ENCODE measurements at places on chromosomes 4 and X.

- DNase-seq, result no peak
These were observed 9.8 kb downstream of the NKX3-2 start for GRCh38 chr4:13534344-13535063.

- DNase-seq, result no peak
These were observed 78.8 kb upstream of the BCOR start for GRCh38 chrX:40176351-40177116.

DNA sequence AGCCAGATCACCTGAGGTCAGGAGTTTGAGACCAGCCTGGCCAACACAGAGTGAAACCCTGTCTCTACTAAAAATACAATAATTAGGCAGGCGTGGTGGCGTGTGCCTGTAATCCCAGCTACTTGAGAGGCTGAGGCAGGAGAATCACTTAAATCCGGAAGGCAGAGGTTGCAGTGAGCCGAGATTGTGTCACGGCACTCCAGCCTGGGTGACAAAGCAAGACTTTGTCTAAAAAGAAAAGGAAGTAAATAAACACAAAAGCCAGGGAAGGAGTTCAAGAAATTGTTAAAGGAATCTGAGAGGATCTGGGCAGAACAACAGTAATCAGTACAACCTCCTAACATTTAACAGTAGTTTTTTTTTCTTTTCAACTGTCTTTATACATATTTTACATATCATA lies 48.7 kb upstream of the ARHGEF6 start:
- DNase-seq, result no peak

- no peak for DNase-seq
These were observed 10.5 kb upstream of the EIF4E start for GRCh38 chr4:98939438-98939837.

GRCh38 chr4:184587221-184587620 lies 62.0 kb downstream of the CASP3 start:
- DNase-seq, result no peak

DNA sequence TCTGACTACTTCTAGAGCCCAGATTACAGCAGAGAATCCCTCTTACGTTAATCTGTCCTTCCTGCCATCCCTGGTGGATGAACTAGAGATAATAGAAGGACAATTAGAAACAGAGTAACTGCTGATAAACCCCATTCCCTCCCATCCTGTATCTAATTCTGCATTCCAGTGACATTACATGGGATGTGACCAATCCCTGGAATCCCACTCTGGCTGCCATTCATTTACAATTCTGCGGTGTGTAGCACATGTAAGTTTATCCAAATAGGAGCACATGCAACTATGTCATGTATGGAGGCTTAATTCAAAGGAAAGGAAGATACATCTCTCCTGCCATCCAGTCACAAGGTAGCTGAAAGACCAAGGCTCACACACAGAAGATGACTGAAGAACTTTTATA lies 339.5 kb downstream of the GPAT3 start:
- no peak for DNase-seq

GRCh38 chrX:17075004-17075403 lies 128.5 kb downstream of the REPS2 start:
- no peak for DNase-seq

GRCh38 chr4:95541889-95542607 lies 6.7 kb downstream of the UNC5C start:
- no peak for DNase-seq

DNA sequence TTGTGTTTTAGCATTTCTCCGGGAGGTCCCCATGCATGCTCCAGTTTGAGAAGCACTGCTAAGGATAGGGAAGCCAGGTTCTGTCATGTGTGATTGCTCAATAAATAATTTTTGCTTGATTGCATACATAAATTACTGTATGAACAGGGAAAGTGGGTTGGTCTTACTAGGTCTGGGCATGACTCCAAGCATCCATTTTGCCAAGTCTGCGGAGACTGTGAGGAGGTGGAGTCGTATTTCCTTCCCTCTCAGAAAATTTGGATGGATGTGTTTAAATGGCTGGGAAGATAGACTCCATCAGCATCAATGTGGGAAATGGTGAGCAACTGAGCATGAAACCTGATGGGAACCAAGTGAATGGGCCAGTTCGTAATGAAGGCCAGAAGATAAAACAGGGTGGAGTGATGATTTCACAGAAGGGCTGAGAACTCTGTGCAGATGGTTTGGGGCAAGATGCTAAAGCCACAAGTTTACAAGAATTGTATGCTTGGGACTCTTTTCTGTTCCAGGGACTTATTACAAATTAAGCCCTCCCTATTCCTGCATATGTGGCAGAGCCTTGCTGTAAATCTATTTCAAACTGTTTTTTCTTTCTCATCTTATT lies 84.1 kb downstream of the NHS start:
- DNase-seq, result peak; percentile 88

- DNase-seq, result no peak
These were observed at the start of gene LEF1 for GRCh38 chr4:108168671-108169523. TSS of gene LEF1 (minus strand) at chr4:108168932. CDS start at chr4:108167767, 1,165 bp downstream.

GRCh38 chr4:6914448-6914847 lies 4.8 kb downstream of the TBC1D14 start:
- no peak for DNase-seq

GRCh38 chr4:100075056-100075455 lies 115.2 kb downstream of the DDIT4L start:
- no peak for DNase-seq

DNA sequence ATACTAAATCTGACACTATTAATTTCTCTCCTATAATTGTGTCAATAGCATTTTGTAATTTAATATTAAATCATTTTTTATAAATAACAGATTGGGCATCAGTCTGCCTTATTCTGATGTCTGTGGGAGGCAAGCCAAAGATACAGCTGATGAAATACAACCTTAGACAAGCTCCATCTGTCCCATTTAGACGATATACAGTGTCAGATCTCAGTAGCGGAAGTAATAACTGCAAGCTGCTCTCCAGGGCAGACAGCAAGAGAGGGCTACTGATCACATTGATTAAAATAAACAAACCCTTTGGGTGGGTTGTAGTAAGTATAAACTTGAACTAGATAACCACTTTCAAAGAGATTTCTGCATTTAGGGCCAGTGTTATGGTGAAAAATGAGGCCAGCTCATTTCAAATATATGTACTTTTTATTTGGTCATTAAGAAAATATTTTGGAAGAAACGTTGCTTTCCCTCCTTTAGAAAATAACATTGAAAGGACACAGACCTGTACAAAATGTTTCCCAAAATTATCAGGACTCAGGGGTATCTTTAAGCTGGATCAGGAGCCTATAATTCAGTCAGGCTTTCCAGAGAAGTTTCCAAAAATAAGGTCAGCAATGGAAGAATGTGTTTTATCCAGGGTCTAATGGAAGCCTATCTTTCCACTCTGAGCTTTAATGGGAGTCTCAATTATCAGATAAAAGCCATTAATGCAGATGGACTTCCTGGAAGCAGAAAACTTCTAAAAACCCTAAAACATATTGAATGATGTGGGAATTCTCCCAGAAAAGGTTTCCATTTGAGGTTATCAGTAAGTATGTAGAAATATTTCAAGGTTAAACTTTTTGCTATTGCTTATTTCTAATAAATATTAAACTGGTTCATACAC lies 1028.8 kb upstream of the IGFBP7 start:
- no peak for DNase-seq

DNA sequence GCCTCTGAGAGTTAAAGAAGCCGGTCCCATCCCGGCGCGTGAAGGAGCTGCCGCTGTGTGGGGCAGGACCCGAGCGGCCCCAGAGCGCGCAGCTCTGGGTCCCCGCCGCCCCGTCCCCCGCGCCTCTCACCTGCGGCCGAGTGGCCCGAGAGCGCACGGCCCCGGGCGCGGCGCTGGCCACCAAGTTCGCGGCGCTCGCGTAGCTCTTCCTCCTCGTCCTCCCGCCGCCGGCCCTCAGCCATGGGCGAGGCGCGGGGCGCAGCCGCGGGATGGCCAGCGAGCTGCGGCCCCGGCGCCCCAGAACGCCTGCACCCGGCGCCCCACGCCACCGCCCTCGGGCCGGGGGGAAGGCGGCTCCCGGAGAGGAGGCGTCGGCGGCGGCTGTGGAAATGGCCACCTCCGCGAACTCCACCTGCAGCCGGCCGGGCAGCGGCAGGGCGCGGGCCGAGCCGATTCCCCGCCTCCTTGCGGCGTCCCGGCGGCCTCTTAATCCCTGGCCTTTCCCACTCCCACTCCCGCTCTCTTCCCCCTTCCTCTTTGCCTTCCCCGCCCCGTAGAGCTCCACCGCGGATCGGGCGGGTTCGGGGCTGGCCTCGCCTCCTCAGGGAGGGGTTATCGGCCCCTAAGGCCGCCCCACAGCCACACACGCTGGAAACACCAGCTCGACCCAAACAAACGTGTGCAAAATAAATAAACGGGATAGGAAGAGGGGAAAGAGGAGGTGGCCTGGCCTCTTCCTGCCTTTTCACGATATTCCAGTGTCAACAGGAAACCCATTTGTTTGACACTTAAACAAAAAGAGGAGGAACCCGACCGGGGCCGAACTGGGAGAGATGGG lies at the start of gene SH3D19:
SH3D19 (minus strand) TSS at position 495 of the 838 bp plus-strand sequence; CDS start at position 242, 253 bp downstream.
- peak; percentile 20 for DNase-seq

- no peak for DNase-seq
These were observed 759.9 kb downstream of the PDHA2 start for GRCh38 chr4:96599752-96600151.

DNA sequence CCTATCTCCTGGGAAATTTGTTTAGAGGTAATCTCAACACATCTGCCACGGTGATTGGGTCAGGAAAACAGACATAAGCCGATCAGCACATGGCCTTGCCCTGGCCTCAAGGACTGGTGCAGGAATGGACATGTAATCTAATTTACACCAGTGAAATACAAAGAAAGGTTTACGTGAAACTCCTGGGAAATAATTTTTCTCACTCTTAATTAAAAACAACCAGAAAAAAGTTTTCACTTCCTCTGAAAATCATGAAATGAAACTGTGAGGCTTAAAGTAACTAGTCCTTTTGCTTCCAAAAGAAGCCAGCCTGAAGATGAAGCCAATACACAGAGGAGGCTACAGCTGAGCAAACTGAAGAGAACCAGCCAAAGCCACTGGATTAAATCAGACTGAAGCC lies 154.1 kb upstream of the FAM241A start:
- no peak for DNase-seq

DNA sequence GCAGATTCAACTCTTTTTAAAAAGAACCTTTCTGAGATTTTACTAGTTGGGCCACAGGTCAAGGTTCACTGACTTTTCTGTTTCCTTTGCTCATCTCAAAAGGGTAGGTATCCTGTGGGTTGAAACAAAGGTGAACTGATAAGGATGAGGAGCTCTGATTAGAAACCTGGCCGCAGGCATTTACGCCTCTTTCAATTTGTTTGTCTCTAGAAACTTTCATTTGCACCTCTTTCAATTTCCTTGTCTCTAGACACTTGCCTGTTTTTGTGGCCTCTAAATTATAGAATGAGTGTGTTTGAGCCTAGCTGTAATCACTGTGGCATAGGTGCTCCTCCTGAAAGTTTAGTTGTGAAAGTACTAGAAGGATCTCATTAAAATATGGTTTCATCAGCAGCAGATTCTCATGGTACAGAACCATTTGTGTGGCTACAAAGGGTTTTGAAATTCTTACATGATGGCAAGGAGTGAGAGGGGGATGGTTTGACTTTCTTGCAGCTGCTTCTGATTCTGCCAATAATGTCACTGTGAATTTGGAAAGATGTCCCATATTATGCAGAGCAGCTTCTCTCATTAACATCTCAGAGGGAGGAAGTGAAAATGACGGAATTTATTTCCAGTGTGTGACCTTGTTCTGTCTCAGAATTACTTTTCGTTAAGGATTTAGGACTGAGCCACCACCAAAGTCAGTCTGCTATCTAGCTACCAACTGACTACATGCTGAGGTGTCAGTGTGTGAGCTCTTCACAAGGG lies 142.2 kb downstream of the SH2D1A start:
- DNase-seq, result no peak

- DNase-seq, result no peak
These were observed 2.7 kb downstream of the FOXO4 start for GRCh38 chrX:71098302-71098701.

DNA sequence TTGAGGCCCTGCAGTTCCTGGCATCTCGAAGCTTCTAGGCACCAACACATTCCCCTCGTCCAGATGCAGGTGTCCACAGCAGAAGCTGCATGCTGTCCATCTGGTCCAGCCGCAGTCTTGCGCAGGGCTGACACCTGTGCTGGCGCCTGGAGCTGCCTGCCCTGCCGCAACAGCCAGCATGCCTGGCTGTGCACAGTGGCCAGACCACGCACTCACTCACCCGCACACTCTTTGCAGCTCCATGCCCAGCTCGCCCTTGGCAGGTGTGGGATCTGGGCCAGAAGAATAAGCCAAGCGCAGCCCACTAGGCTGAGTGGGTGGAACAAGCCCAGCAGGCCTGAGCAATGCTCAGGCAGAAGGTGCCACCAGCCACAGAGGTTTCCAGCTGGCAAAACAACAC lies 125.6 kb downstream of the PARM1 start:
- DNase-seq, result no peak

- no peak for DNase-seq
These were observed 54.5 kb downstream of the CCSER1 start for GRCh38 chr4:90181644-90182043.

- no peak for DNase-seq
These were observed 4.8 kb upstream of the TMPRSS11B start for GRCh38 chr4:68250151-68250930.

DNA sequence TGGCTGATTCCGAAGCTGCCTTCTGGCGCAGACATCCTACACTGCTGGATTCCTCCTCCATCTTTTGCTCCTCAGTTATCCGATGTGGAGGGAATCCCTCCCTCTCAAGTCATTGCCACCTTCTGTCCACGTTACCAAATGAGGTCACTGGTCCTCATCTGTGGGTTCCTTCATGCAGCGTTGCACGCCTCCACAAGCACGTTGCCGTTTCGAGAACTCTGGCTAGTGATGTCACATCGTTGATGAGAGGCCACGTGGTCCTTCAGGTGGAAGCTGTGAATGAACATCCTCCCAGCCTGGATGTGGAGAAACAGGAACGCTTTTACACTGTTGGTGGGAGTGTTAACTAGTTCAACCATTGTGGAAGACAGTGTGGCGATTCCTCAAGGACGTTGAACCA lies 323.2 kb downstream of the DHRSX start:
- no peak for DNase-seq

- DNase-seq, result no peak
These were observed 859 bp downstream of the SMARCA1 start for GRCh38 chrX:129522184-129523078.

DNA sequence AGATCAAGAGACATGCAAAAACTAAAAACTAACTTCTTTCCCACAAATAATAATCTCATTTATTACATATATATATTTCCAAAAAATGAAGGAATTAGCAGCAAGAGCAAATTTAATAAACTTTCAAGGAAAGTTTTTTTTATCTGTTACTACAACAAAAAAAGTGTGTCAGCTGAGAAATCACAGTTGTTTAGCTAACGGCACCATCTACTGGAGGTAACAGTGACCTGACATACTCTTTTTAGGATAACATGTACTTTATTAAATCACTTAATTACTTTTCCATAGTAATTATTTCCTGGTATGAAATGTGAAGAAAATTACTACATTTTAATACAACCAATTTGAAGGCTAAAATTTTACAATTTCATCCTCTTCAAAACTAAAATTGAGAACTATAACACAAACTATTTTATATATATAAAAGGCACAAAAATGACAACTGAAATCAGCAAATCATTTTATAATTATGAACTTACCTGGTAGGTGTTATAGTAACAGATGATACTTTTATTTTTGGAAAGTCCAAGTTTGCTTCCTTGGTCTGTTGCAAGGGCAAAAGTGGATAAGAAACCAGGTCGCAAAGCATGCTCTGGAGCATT lies 9.1 kb downstream of the LAMTOR3 start:
- peak; percentile 28 for DNase-seq

Data from AG09319 (cell line).